CD4-positive, alpha-beta T cell treated with Interleukin-12 subunit alpha and Interleukin-12 subunit beta, for 1 hour (primary cell): ENCODE measurements at places on chromosomes 11 and 22.

DNA sequence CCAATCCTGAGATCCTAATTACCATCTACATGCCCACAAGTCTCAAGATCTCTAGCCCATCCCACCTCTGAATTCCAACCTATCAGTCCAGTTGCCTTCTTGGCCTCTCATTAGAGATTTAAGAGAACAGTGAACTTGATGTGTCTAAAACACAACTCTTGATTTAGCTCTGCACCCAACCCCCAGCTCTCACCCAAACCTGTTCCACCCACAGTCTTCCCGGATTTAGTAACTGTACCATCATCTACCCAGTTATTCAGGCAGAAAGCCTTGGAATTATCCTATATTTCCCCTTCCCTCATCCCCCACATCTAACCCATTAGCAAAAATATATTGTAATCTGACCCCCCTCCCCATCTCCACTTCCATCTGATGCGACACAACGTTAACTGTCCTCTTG is 24.0 kb upstream of the YWHAH start:
- DNase-seq, result no peak

DNA sequence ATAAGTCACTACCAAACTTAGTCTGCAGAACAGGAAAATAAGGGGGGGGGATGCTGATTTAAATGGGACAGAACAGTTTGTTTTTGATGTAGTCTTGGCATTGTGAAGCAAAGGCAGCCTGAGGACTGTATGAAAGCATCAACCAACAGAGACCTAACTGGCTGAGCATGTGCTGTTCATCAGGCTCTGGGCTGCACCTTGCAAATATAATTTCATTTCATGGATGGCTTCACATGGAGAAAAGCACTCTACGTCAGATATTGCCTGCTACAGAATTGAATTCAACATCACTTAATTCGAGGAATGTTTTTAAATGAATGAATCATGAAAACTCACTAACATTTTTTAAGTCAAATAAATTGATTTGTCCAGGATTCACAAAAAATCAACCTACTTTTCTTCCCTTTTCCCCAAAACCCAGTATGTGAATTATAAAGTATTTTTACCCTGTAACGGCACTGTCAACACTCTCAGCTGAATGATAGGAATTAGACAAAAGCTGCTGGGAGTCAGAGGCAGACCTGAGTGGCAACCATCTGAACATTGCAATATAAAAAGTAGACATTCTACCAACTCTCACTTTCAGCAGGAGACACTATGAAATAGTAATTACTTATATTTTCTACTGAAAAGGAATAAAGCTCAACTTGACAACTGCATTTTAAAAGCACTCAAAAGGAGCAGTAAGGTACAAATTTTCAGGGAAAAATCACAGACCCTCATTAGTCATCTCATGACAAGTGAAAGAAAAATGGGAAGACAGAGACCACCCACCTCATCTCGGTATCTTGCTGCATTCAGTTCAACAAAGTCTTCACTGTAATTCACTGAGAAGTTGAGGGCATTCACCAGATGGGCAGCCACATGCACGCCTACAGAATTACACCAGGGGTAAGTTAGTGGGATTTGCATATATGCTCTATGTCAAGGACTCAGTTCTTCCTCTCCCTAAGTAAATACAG is 47.5 kb downstream of the NOX4 start:
- no peak for DNase-seq

- DNase-seq, result no peak
Observed at GRCh38 chr11:2581151-2581930, 118.5 kb downstream of the KCNQ1OT1 start.

- DNase-seq, result no peak
Observed at GRCh38 chr11:48051217-48051830, 71.0 kb downstream of the PTPRJ start.

GRCh38 chr11:101913656-101914055 is 1.2 kb upstream of the CEP126 start:
- DNase-seq, result no peak

- DNase-seq, result no peak
Observed at GRCh38 chr11:106540001-106540400, 462.5 kb downstream of the AASDHPPT start.

- DNase-seq, result peak; percentile 1
Observed at GRCh38 chr11:13055200-13055599, 46.1 kb downstream of the RASSF10 start.

DNA sequence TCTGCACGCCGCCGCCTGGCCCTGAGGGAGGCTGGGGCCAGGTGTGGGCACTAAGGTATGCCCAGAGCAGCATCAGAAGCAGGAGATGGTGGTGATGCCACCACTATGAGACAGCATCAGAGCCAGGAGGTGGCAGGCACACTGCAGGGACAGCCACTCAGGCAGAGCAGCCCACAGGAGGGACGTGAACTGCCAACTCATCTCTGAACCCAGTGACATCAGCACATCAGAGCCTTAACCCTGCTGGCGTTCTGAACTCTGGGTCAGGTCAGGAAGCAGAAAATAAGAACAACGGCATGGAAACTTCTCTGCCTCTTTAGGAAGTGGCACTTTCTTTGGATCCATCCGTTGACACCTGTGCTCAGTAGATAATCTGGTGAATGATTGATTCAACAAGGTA is 14.7 kb upstream of the IFT27 start:
- no peak for DNase-seq

GRCh38 chr22:17047656-17048055 is 37.1 kb upstream of the IL17RA start:
- DNase-seq, result no peak

- peak; percentile 78 for DNase-seq
Observed at GRCh38 chr11:122853971-122854446, 15.7 kb downstream of the CRTAM start.

DNA sequence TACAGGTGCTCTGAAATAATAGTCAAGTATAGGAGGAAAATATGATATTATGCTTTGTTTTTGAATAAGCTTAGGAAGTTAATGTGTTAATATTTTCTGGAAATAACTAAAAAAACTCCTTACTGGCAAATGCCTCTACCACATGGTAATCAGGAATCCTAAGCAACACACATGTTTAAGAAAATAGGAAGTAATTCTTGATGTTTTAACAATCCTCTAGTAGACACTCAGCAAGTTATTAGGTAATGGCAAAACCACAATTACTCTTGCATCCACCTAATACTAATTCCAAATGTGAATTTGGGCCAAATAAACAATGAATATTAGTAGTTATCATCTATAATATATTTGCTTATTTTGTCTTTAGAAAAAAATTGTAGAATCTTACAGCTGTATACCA is 53.6 kb downstream of the SLC35F2 start:
- no peak for DNase-seq

GRCh38 chr11:37657645-37658044 is 1059.6 kb upstream of the RAG2 start:
- no peak for DNase-seq

GRCh38 chr22:29121124-29121523 is 48.3 kb downstream of the KREMEN1 start:
- DNase-seq, result no peak

DNA sequence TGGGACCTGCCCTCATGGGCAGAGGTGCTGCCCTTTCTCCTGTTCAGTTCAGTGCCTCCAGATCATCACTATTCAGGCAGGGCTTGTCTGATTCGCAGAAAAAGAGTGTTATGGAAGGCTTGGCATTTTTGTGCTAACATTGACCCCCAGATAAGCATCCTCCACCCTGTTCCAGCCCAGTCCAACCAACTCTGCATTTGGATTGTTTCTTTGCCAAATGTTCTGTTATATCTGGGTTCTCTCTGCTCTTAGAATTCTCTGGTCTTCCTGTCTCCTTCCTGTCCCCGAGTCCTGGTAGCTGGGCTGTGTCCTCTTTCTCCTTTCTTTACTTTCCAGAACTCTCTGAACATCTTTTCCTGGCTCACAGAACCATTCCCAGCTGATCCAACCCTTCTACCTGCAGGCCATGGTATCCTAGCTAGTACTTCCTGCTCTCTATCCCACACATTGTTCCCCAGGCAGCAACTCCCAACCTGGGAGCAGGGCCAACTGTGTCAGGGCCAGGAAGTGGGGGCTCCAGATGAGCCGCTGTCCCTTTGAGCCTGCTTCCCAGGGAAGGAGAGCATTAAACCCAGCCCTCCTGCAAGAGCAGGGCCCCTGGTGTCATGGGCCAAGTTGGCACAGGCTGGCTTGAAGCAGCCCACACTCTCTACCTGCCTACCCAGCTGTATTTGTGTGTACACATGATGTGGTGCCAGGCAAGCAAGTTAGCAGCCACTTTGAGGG is 280.7 kb upstream of the CADM1 start:
- DNase-seq, result no peak

- no peak for DNase-seq
Observed at GRCh38 chr11:66956689-66957290, 1.4 kb downstream of the PC start.

GRCh38 chr22:27752141-27752540 is 49.4 kb downstream of the MN1 start:
- no peak for DNase-seq

GRCh38 chr11:63599211-63600122 is 14.8 kb downstream of the PLAAT3 start:
- no peak for DNase-seq

- DNase-seq, result no peak
Observed at GRCh38 chr11:19766810-19767209, 54.2 kb downstream of the NAV2 start.

- DNase-seq, result no peak
Observed at GRCh38 chr11:9527481-9528135, 45.9 kb upstream of the WEE1 start.

GRCh38 chr11:20022363-20023081 is 137.8 kb downstream of the DBX1 start:
- no peak for DNase-seq

GRCh38 chr11:59012398-59013265 is 73.3 kb downstream of the GLYATL1 start:
- DNase-seq, result no peak

GRCh38 chr11:125404157-125404810 is 91.8 kb downstream of the FEZ1 start:
- no peak for DNase-seq

- no peak for DNase-seq
Observed at GRCh38 chr22:44461614-44462013, 36.4 kb downstream of the RTL6 start.

GRCh38 chr11:67289226-67289650 is at the start of gene ANKRD13D:
Gene ANKRD13D (plus strand): TSS chr11:67289303. CDS start chr11:67289461, 158 bp downstream.
- no peak for DNase-seq

DNA sequence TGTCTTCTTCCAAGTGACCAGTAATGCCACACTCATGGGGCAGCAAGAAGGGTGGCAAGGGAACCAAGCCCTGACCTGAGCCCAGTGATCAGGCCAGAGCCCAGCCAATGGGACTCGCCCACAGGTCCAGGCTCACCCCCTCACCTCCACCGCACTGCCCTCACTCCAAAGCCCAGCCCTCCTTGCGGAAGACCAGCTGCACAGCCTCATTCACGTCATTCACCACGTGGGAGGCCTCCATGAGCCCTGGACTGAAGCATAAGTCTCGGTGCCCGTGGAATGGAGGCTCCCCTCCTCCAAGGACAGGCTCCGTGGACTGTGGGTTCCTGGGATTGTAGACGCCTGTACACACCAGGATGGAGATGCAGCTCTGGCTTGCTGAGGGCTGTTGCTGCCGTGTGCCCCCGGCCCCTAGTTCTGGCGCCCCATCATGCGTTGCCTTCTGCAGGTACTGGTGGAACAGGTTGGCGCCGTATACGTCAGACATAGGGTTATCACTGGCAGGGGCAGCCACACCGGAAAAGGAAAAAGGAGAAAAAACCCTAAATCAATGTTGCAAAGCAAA is 16.8 kb upstream of the TMEM121B start:
- no peak for DNase-seq

DNA sequence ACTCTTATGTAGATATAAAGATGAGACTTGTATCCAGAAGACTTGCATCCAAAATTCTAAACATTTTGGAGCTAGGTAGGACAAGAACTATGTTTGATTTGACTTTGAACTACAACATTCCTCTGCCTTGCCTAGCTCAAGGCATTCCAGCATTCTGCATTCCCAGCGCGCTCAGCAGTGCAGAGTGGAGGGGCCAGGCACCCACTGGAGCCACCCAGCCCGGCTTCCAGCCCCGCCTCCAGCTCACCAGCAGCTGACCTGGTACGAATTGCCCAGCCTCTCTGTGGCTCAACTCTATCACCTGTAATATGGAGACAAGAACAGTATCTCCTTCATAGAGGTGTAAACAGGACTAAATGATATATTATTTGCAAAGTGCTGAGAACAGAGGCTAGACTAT is 28.8 kb downstream of the PRDM10 start:
- no peak for DNase-seq

DNA sequence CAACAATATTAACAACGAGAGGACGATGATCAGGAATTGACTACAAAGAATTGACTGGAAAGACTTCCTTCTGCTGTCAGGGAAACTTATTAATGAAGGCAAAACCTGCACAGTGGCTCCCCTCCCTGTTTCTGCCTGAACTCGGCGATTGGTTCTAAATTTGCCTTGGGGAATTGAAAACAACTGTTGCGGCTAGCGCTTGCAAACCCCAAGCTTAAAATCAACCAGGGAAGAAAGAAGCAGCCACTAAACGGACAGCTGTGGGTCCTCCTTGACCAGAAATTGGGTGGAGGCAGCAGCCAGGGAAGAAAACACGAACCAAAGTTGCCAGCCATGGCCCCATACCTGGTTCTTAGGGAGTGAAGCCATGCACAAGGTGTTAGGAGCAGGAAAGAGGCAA is 383.5 kb upstream of the CADM1 start:
- DNase-seq, result no peak

DNA sequence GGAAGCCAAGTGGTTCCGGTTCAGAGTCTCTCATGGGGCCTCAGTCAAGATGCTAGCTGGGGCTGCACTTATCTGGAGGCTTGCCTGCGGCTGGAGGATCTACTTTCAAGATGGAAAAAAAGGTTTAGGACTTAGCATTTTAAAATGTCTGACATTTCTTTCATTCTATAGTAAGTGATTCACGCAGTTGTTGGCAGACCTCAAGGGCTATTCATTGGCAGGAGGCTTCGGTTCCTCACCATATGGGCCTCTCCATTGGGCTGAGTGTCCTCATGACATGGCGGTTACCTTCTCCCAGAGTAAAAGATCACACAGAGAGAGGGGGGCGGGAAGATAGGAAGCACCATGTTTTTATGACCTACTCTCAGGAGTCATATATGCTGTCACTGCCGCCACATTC is 298.0 kb upstream of the PLET1 start:
- no peak for DNase-seq

DNA sequence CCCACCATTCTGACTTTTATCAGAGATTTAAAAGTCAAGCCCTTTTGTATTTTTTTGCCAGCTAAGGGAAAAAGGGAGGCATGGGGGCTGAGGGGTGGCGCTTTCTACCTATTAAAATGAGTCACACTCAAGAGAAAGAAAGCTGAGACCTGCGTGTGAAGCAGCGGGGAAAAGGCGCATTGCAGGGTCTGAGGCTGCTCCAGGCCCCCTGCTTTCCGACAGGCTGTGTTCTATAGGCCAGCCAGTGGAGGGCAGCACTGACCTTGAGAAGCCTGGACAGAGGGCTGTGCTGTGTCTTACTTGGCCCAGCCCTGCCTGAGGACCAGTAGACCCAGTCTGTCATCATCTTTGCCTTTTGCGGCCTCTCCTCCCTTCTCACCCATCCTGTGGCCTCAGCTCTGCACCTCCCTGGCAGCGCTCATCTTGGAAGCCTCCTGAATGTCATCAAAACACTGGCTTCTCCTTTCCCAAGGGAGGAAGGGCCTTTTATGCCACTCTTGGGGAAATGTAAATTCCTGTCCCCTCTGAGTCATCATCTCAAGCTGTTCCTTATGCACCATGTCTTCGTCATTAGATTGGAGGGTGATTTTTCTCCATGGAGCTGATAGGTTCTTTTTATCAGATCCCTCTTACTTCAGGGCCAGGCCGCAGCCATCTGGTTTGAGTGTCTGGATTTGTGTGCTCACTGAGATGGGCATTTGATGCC is 12.6 kb upstream of the MAPK8IP1 start:
- DNase-seq, result peak; percentile 35

- no peak for DNase-seq
Observed at GRCh38 chr11:93063086-93063485, 93.6 kb downstream of the MTNR1B start.
